NCI-H2171 (cell line): ENCODE measurements at places on chromosomes 6 and 20.
A peak's percentile ranks its signal among the peaks of the same experiment; 100 is the strongest.

DNA sequence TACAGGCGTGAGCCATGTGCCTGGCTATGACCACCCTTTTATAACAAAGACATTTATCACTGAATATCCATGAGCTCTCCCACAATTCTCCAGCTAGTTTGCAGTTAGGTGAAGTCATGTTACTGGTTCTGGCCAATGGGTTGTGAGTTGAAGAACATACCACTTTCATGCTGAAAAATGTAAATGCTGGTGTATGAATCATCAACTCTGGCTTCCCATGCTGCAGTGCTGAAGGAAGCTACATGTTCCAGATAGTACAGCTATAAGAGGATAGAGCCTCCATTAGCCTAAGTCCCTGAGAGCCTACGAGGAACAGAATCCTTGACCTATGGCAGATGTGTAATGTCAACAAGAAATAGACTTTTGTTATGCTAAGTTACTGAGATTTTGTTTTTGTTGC is 180.4 kb downstream of the BTBD9 start:
- no peak for DNase-seq

GRCh38 chr6:36701401-36701991 is 3.9 kb downstream of the RAB44 start:
- no peak for DNase-seq

DNA sequence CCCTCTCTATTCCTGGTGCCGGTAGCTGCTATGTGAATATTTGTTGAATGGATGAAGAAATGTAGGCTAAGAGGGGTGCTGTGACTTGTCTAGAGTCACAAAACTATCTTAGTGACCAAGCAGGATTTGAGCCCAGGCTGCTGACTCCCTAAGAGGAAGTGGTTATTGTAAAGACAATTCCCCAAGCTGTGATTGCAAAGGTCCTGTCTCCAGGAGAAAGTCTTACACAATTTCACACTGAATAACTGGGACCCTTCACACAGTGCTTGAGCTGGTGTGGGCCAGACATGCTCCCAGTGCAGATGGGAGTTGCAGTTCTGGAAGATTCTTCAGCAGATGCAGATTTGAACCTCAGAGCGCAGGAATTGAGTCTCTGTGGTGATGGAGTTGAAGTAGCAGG is 38.1 kb downstream of the IYD start:
- no peak for DNase-seq

- no peak for DNase-seq
Measured at GRCh38 chr6:72739368-72739779, 117.5 kb downstream of the KCNQ5 start.

DNA sequence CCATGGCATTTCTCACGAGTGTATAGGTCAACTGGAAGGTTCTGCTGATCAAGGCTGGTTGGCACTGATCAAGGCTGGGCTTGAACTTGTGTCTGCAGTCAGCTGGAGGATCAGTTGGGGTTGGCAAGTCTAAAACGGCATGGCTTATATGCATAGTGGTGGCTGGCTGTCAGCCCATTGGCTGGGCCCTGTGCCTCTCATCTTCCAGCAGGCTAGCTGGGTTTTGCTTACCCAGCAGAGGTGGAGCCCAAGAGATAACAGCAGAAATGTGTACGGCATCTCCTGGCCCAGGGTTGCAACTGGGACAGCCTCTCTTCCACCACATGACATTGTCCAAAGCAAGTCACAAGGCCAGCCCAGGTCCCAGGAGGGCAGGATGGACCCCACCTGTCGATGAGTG is 158.2 kb downstream of the BMP7 start:
- DNase-seq: no peak

- no peak for DNase-seq
Measured at GRCh38 chr6:106254636-106255035, 70.9 kb downstream of the ATG5 start.

DNA sequence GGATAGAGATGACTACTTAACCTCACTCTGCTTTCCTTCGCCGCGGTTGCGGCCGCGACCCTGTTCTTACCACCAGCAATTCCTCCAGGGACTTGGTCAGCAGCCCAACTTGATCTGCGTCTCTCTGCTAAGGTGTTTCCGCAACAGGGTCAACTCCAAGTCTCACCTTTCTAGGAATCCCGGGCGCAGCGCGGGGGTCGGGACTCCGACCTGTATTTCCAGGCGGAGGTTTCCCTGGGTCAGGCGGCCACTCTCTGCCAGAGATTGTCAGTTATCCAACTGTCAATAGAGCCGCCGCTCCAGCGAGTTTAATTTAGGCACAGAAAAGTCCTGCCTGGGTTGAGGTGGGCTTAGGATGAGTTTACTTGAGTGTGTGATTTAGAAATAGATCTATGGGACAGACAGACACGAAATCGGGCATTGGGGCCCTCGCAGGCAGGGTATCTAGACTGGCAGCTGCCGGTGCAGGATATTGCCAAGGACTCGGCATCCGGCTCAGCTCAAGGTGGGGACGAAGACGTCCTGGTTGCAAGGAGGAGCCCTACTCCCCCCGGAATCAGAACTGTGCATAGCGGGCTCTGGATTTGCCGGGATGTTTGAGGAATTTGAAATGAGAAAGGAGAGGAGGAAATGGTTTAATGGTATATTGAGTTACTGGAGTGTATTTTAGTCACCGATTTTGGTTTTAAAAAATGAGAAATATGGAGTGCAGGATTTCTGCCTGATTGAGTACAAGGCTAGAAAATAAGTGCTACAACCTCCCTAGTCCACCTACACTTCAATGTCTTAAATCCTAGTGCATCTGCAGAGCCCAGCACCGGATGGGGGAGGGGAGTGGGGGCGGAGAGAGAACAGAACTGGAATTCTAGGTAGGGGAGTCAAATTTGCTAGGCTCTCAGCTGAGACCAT is 23.7 kb downstream of the POM121L2 start:
- no peak for DNase-seq

GRCh38 chr6:11585426-11586016 is 48.0 kb downstream of the TMEM170B start:
- peak; percentile 1 for DNase-seq

- DNase-seq: no peak
Measured at GRCh38 chr6:35343092-35343834, 905 bp downstream of the PPARD start.

DNA sequence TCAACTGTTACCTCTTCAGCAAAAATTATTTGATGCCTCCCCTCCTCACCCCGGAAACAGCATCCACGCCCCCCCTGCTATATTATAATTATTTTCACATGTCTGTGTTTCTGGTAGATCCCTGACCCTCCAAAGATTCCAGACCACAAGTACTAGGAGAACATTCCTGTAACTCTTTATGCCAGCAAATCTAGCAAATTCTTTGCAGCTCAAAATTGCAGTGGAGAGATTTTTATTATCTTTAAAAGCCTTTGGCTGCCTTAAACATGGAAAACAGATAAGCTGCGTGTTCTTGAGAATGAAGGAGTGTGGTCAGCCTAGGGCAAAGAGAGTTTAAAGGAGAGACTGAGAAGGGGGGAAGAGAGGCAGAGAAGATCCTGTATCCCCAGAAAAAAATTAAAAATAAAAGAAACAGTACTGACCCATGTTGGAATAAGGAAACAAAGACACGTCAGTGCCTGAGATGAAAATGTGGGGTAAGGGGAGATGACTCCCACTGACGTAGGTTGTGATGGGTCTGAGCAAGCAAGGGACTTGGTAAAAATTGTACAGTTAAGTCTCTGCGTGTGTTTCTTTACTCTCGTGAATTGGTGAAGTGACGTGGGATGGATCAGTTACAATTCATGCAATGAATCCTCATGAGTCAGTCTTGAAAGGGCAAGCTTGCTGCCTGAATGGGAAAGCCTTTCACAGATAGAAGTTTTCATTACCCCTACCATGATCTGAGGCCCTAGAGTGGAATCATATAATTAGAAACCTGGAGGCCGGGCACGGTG is 8.3 kb downstream of the ID4 start:
- no peak for DNase-seq

DNA sequence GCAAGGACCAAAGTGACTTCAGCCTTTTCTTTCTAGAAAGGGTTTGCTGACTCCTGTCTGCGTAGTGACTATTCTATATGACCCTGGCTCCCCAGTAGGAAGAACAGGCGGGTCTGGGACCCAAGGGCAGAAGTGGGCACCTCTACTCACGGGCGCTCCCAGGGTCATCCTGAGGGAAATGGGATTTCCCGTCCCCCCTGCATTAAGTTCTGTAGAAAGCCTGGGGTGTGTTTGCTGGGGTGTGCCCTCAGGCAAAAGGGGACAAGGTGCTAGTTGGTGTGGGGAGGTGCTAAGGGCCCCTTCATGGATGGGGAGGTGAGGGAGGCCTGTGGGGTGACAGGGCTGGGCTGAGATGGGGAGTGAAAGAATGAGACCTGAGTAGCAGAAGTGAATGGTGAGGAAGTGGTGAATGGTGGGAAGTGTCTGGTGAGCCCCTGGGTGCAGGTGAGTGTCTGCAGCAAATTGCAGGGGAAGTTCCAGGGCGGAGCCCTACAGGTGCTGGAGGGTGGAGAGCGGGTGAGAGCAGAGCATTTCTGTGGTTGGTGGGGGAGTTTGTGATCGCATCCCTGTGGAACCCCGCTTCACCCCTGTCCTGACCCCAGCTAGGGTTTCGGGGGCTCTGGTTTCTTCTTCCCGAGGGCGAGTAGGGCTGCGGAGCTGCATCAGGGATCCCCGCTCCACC is 21.1 kb downstream of the RAET1L start:
- DNase-seq: no peak

GRCh38 chr6:42871711-42872110 is 7.7 kb upstream of the RPL7L1 start:
- DNase-seq: no peak

- no peak for DNase-seq
Measured at GRCh38 chr20:1854246-1854645, 41.0 kb upstream of the SIRPA start.

DNA sequence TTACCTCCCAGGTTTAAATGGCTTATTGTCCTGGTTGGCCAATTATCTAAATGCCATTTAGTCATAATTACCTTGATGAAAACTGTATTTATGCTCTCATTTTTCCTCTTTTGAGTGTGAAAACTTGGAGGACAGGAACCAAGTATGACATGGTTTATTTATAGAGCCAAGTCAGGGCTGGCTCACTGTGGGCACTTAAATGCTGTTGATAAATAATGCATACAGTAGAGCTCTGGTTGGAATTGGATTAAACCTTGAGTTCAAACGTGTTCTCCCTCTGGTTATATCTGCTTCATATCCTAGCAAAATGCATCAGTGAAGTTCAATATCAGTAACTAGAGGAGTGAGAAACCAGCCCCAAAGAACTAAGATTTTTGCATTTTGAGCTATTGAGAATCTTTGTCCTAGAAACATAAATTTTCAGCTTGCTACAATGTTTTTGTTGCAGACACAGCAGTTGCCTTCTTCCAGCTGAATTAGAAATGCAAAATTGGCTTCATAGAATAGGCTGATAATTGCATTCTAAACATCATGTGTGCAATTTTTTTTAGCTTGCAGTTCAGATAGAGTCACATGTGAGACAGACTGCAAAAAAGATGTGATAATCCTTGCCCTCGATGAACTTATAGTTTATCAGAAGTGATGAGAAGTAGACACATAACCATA is 255.8 kb downstream of the BTBD3 start:
- no peak for DNase-seq
